D341Med (cell line): ENCODE measurements at places on chromosomes 4 and X.

GRCh38 chrX:46992070-46992469, 79.8 kb downstream of the JADE3 start:
- DNase-seq: peak; percentile 10

GRCh38 chr4:141195095-141195707, 25.5 kb upstream of the ZNF330 start:
- peak; percentile 67 for DNase-seq

- peak; percentile 60 for DNase-seq
Observed at GRCh38 chr4:74320559-74321118, 12.4 kb downstream of the EPGN start.

DNA sequence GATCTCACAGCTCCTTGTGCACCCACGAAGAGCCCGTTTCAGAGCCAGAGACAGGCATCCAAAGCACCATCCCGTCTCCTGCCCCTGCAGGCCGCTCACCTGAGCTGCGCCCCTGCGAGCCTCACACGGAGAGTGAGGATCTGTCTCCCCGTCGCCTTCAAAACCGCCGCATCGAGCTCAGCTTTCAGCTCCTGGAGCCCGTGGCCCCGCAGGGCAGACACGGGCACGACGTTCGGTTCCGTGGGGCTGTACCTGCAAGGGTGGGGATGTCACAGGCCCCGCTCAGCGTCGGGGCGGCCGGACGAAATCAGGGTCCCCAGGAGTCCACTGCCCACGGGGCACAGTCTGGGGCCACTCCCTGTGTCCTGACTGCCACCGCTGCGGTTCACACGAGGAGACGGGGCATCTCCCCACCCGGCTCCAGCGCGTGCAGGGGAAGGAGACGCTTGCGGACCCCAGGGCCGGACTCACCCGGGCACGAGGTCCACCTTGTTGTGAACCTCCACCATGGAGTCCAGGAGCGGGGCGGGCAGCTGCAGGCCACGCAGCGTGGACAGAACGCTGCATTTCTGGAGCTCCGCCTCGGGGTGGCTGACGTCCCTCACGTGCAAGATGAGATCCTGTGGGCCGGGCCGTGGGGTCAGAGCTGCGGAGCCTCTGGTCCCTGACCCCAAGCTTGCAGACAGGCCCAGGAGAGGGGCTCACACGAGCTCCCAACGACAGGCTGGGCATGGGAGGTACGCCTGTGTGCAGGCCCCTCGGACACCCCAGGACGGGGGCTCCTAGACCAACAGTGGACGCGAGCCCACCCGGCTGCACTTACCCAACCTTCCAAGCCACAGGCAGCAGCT, 11.1 kb downstream of the GTPBP6 start:
- DNase-seq: no peak

- DNase-seq: no peak
Observed at GRCh38 chr4:113504422-113504821, 257.1 kb downstream of the CAMK2D start.

DNA sequence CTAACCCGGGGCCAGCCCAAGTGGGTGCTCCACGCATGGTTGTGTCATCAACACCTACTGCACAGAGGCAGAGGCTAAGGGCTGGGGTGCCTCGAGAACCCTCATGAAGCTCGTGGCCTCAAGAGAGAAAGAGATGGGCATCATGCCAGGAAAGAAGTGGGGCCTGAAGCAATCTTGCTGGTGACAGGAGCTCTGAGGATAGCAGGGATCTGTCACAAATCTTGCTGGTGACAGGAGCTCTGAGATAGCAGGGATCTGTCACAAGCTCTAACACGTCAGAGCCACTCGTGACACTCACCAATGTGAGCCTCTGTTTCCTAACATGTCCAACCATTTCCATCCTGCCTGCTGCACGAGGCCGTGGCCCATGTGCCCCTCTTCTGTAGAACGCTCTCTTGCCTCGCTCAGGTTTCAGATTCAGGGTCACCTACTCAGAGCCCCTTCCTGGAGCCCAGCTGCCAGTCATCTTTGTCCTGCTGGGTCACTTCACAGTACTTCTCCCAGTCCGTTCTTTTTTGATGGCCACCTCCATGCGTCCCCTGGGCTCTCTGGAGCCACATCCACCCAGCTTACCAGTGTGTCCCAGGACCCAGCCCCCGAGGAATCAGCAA, 21.1 kb downstream of the PNMA6E start:
- no peak for DNase-seq

GRCh38 chr4:151045907-151046306, 30.8 kb upstream of the LRBA start:
- peak; percentile 49 for DNase-seq

DNA sequence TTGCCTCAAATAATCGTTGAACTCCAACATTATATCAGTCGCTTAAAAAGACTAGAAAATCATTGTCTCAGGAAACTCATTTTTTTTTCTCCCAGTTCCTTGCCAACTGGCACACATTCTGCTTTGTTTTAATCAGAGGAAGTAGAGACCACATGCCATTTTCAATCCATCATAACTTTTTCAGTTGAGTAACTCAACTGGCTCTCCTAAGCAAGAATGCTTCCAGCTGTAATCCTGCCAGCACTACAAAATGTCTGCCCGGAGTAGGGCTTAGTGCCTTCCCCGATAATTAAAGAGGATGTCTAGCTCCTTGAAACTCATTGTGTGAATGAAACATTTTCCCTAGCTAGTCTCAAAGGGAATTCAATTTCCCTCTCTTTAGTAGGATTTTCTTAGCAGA, 33.0 kb downstream of the FREM3 start:
- peak; percentile 50 for DNase-seq

GRCh38 chrX:136636121-136636520, 11.8 kb upstream of the CD40LG start:
- DNase-seq: no peak

GRCh38 chrX:108439426-108439942, at the start of gene COL4A5:
Gene COL4A5, plus strand, starts transcription at chrX:108439838. Its CDS starts 288 bp downstream, at chrX:108440126.
- DNase-seq: no peak

- DNase-seq: peak; percentile 77
Observed at GRCh38 chrX:1323315-1323714, 13.3 kb upstream of the IL3RA start.

- DNase-seq: no peak
Observed at GRCh38 chr4:129246145-129246544, 150.2 kb downstream of the C4orf33 start.

DNA sequence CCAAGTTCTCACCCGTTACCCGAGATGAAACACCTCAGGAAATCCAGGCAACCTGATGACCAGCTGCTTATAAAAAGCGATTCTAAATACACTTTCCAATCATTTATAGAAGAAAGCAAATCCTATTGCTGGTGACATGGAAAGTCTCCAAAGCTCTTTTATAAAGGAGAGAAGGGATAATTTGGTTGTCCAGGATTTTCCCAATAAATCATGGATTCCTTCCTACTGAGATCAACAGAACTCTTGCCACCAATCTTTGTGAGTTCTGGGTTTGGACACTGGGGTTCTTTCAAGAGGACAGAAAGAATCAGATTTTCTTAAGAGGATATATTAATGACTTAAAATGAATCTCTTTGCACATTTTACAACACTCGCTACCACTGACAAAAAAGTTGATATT, 24.7 kb upstream of the SOD3 start:
- no peak for DNase-seq

GRCh38 chrX:6210230-6210629, 18.4 kb downstream of the NLGN4X start:
- DNase-seq: no peak

GRCh38 chr4:151143162-151143561, 43.7 kb downstream of the RPS3A start:
- DNase-seq: no peak

GRCh38 chrX:19702856-19703255, 184.5 kb downstream of the SH3KBP1 start:
- no peak for DNase-seq

GRCh38 chr4:139825523-139826014, 159.9 kb downstream of the MGST2 start:
- no peak for DNase-seq

GRCh38 chr4:97978791-97979488, 164.3 kb downstream of the STPG2 start:
- DNase-seq: no peak

DNA sequence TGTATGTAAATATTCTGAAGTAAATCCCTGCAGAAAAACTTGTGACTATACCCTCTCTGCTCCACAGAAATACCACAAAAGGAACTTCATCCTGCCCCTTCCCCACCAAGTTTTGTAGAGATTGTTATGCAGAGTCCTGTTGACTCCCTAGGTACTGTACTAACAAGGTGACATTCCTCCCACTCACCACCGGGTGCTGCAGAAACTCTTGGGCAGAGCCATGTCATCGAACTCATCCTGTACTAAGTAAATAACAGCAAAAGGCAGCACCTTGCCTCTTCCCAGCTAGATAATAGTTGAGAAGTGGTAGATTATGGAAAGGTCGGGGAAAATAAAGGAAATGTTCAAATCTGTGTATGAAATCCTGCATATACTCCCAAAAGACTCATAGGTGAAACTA, 233.3 kb downstream of the STPG2 start:
- peak; percentile 42 for DNase-seq

GRCh38 chrX:2589186-2590020, 88.6 kb upstream of the DHRSX start:
- DNase-seq: no peak

DNA sequence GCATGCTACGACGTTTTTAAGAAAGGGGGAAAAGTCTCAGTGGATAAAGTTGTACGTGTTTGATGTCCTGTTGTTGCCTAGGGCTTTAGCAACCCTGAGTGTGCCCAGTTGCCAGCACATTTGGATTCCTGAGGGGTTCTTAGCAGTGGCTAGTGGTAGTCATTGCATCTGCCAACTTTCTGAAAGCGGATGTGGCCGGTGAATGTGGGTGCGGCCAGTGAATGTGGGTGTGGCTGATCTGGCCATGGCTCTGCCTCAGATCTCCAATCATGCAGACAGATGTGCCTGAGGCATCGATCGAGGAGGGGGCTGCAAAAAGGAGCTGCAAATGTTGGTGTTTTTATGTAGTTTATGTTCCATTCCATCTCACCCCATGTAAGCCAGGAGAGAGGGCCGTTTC, 41.5 kb upstream of the FAT1 start:
- no peak for DNase-seq

- no peak for DNase-seq
Observed at GRCh38 chr4:3803475-3803847, 37.3 kb downstream of the ADRA2C start.

GRCh38 chr4:85029453-85029852, 63.0 kb upstream of the WDFY3 start:
- DNase-seq: no peak

DNA sequence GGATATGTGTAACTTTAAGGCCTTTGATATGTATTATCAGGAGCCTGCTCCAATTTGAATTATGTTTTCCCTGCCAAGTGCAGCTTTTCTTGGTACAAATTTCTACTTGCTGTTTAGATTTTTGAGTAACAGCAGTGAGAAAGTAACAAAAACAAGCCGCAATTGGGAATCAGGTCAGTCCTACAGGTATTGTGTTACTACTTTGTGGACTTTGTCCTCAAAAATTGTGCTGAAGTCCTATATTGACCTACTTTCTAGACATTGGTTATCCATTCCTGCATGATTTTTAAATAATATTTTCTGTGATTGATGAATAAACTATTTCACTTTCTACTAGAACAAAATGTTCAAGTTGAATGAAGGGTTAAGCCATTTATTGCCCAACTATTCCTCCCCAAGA, 5.7 kb downstream of the CDKN2AIP start:
- no peak for DNase-seq

DNA sequence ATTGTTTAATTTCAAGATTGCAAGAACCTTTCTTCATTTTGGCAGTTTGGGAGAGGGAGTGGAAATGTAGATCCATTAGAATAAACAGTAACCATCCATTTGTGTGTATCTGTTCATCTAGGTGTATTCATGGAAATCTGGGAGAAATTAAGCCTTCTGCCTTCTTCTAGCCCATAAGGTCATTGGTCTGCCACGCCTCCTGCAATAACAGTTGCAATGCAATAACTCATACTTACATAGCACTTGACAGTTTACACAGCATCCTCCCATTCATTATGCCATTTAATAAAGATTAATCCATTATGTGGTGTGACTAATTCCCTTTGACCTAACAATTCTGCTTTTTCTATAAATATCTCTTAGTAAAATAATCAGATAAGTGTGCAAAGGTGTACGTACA, 42.6 kb downstream of the SHROOM4 start:
- DNase-seq: no peak

GRCh38 chrX:43860646-43861370, 21.4 kb downstream of the MAOB start:
- no peak for DNase-seq

- DNase-seq: no peak
Observed at GRCh38 chr4:105343146-105343931, 130.5 kb downstream of the PPA2 start.

- no peak for DNase-seq
Observed at GRCh38 chrX:12446342-12447075, 308.2 kb downstream of the FRMPD4 start.

DNA sequence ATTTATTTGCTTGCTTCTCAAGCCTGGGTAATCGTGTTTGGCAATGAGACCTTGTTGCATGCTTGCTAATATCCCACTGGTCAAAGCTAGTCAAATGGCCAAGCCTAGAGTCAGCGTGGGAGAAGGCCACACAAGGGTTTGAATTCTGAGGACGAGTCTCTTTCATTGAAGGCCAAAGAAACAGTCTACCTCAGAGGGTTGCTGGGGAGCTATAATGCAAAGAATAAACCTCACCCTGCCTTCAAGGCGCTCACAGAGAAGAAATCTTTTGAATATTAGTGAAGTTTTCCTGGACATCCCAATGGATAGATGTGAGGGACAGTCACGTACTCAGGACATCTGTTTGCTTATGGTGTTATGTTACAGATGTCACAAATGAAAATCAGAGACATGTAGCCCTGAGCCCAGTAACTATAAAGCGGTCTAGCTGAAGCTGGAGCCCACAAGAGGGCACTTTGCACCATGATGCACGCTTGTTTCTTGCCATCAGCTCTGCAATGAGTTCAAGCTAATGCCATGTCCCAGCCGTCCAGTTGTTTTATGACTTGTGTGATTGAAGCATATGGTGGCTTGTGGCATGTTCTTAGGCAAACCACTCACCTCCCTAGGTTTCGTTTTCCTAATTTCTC, 1.1 kb upstream of the TLR3 start:
- peak; percentile 44 for DNase-seq

DNA sequence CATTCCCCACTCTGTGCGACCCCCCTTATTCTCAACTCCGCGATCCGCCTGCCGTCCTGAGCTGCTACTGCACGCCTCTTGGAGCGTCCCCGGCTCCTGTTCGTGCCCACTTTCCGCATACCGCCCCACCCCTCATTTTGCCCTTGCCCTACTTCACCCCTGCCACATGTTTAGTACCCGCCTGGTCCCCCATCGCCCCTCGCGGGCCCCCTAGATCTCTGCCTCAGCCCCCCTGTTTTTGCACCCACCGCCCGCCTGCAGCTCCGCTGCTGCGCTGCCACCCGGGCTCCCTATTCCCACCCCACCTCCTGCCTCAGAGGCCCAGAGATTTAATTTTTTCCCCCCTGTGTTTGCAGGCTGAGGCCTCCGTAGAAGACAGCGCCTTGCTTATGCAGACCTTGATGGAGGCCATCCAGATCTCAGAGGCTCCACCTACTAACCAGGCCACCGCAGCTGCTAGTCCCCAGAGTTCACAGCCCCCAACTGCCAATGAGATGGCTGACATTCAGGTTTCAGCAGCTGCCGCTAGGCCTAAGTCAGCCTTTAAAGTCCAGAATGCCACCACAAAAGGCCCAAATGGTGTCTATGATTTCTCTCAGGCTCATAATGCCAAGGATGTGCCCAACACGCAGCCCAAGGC, 1.4 kb downstream of the MAGED1 start:
- DNase-seq: peak; percentile 48
